ENCODE measurements at places on chromosomes 3 and 15. TPM values are rescaled to one million over a fixed set of nuclear protein-coding genes. Genes with fewer than 3 reads are reported as not detected.

- H3K4me1 ChIP-seq: no peaks in the 10 kb centered on the region
- no peak overlapping the region for H3K4me3 ChIP-seq
- DNase-seq: no peak
- no peaks in the 10 kb centered on the region for H3K27me3 ChIP-seq
- H3K36me3 ChIP-seq: no peaks in the 10 kb centered on the region
These were observed 19.2 kb upstream of the SMAD6 start for GRCh38 chr15:66682865-66683264.

The SLC22A14 gene
- not detected for polyA plus RNA-seq

- H3K27ac ChIP-seq: no peak overlapping the region
- no peaks in the 10 kb centered on the region for H3K4me1 ChIP-seq
- no peak overlapping the region for H3K4me3 ChIP-seq
These were observed 193.2 kb upstream of the ZNF385D start for GRCh38 chr3:21944251-21944650.

The ATOSA gene
- polyA plus RNA-seq: 13.5 TPM

GRCh38 chr15:66253418-66254088 lies at the start of gene MEGF11:
Gene MEGF11, minus strand, starts transcription at chr15:66253750. Its CDS starts 125,347 bp downstream, at chr15:66128403.
- no peak within 1 kb of the TSS for H3K27ac ChIP-seq
- H3K4me1 ChIP-seq: peaks cover 34% of the 10 kb centered on the region

GRCh38 chr3:42873221-42873982 lies 2.3 kb downstream of the CYP8B1 start:
- no peaks in the 10 kb centered on the region for H3K4me1 ChIP-seq
- no peak for DNase-seq
- no peak overlapping the region for H3K4me3 ChIP-seq
- H3K36me3 ChIP-seq: no peaks in the 10 kb centered on the region

The DISP2 gene
- 0.10 TPM for polyA plus RNA-seq

- no peaks in the 10 kb centered on the region for H3K36me3 ChIP-seq
- DNase-seq: no peak
- no peak overlapping the region for H3K4me3 ChIP-seq
- no peak overlapping the region for H3K27ac ChIP-seq
These were observed 68.7 kb upstream of the ACP3 start for GRCh38 chr3:132248490-132248889.

The FOXB1 gene
- polyA plus RNA-seq: 0.67 TPM

- H3K4me1 ChIP-seq: peaks cover 39% of the 10 kb centered on the region
- peaks cover 84% of the 10 kb centered on the region for H3K36me3 ChIP-seq
- DNase-seq: no peak
- peak overlapping the region; percentile 72 for H3K27ac ChIP-seq
These were observed 601.2 kb downstream of the FOXP1 start for GRCh38 chr3:70982284-70982683.

- H3K4me1 ChIP-seq: peaks cover 21% of the 10 kb centered on the region
- no peaks in the 10 kb centered on the region for H3K36me3 ChIP-seq
- no peak overlapping the region for H3K27ac ChIP-seq
- no peak overlapping the region for H3K4me3 ChIP-seq
These were observed 256.6 kb upstream of the TPRG1 start for GRCh38 chr3:188915127-188915526.

DNA sequence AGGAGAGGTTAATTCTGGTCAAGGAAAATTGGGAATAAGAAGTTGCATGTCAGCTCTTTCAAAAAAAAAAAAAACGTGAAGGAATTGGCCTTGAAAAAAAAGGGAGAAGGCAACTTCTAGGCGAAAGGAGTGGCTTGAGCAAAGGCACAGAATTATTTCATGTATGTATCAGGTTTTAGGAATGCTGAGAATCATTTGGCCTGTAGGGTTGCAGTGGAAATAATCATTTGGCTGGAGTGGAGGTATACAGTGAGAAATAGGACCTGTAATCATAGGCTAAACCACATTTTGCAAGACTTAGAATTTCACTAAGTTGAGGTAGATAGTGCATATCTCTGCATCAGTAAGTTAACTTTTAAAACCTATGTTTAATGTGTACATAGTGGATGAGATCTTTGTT lies 54.9 kb downstream of the EPHA6 start:
- H3K27ac ChIP-seq: no peak overlapping the region
- no peak for DNase-seq
- no peaks in the 10 kb centered on the region for H3K27me3 ChIP-seq

- H3K27ac ChIP-seq: no peak overlapping the region
- no peaks in the 10 kb centered on the region for H3K36me3 ChIP-seq
These were observed 35.2 kb downstream of the SRPRB start for GRCh38 chr3:133840767-133841166.

GRCh38 chr15:74024687-74025086 lies 30.2 kb downstream of the PML start:
- no peaks in the 10 kb centered on the region for H3K4me1 ChIP-seq
- H3K27me3 ChIP-seq: no peaks in the 10 kb centered on the region
- no peak overlapping the region for H3K27ac ChIP-seq
- no peak for DNase-seq
- H3K4me3 ChIP-seq: no peak overlapping the region
- peaks cover 75% of the 10 kb centered on the region for H3K36me3 ChIP-seq

DNA sequence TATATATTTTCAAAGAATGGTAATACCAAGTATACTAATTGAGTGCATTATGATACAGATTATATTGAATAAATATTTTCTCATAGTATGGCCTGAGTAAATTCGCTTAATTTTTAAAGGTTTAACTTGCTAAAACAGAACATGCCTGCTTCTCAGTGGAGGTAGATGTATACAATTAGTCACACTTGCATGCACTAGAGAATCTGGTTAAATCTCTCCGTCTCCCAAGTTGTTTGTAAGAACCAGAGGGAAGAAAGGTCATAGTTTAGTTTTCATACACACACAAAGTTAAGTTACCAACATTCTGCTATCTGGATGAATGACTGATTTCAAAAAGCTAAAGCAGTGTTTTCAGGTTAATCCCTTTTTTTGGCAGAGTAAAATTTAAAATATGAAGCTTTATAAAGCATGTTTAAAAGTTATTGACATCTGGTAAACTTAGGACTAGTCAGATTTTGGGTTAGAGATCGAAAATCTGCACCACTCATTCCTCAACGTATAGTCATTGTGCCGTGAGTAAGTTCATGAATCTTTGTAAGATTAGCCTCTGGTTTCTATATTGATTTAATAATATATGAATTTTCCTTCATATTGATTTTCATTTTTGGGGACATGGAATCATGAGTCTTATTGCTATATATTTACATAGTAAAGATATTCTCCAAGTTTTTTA lies 117.6 kb upstream of the SAMMSON start:
- H3K36me3 ChIP-seq: no peaks in the 10 kb centered on the region
- H3K27me3 ChIP-seq: no peaks in the 10 kb centered on the region
- DNase-seq: no peak
- no peaks in the 10 kb centered on the region for H3K4me1 ChIP-seq

The RAB7A gene
- 193 TPM for polyA plus RNA-seq

DNA sequence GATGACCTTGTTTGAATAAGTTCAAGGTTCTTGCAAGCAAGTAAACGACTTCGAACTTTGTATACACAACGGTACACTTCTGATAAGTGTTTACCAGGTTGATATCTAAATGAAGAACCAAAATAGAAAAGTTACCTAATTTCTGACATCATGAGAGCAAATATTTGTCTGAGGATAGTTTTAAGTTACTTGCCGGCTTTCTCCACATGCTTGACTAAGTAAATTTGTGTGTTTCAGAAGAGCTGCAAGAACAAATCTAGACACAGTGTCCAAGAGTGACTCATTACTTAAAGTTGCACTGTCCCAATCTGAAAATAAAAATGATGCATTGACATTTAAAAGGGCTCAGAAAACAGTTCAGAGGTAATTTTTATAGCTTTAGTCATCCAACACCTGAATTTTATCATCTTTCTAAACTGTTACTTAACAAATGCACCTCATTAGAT lies 115.1 kb downstream of the HERC1 start:
- H3K4me1 ChIP-seq: no peaks in the 10 kb centered on the region
- no peaks in the 10 kb centered on the region for H3K27me3 ChIP-seq
- DNase-seq: no peak
- no peak overlapping the region for H3K4me3 ChIP-seq

- no peaks in the 10 kb centered on the region for H3K36me3 ChIP-seq
- peaks cover 7% of the 10 kb centered on the region for H3K27me3 ChIP-seq
- no peak overlapping the region for H3K27ac ChIP-seq
- no peak overlapping the region for H3K4me3 ChIP-seq
- no peaks in the 10 kb centered on the region for H3K4me1 ChIP-seq
- DNase-seq: no peak
These were observed 132.7 kb upstream of the RGMA start for GRCh38 chr15:93221759-93222158.

DNA sequence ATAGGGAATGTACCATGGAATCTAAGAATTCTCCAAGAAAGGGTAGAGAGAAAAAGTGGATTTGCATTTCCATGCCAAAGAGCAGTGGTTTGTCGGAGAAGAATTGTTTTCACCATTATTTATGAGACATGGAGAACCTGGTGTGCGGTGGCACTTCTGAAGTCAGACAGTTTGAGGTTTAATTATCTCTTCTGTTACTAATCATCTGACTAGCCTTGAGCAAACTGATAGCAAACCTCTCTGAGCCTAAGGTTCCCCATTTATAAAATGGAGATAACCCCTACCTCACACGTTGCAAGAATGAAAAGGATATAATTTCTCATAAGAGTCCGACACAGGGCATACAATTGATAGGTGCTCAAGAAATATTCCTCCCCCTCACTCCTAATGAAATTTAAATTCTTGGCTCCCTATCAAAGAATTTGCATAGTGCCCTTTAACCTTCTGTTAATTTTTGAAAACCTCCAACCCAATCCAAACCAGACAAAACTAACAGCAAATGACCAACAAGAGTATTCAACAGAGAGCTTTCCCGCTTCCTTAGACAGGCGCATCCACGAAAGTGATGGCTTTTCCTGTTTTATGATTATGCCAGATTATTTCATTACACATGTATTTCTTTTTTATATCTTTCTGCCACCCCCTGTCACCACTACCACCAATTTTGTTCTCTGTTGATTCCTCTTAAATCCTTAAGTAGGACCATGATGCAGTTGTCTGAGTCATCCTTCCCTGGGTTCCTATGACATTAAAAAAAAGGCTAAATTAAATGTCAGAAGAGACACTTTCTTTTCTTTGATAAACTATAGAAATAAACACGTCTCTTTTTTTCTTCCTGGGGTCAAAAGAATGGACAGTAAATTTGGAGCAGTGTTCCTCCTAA lies 28.5 kb downstream of the TMEM212 start:
- H3K4me3 ChIP-seq: no peak overlapping the region
- no peaks in the 10 kb centered on the region for H3K4me1 ChIP-seq
- no peak for DNase-seq
- H3K27ac ChIP-seq: no peak overlapping the region
- H3K27me3 ChIP-seq: peaks cover 7% of the 10 kb centered on the region
- H3K36me3 ChIP-seq: no peaks in the 10 kb centered on the region

The TMEM108 gene
- polyA plus RNA-seq: not detected

- no peak overlapping the region for H3K4me3 ChIP-seq
- H3K4me1 ChIP-seq: no peaks in the 10 kb centered on the region
- DNase-seq: peak; percentile 27
- no peaks in the 10 kb centered on the region for H3K36me3 ChIP-seq
These were observed 13.7 kb upstream of the PARP6 start for GRCh38 chr15:72285927-72286516.

The CCR1 gene
- 0.33 TPM for polyA plus RNA-seq

- DNase-seq: peak; percentile 11
- H3K27me3 ChIP-seq: no peaks in the 10 kb centered on the region
- no peak overlapping the region for H3K27ac ChIP-seq
- peaks cover 10% of the 10 kb centered on the region for H3K4me1 ChIP-seq
- no peak overlapping the region for H3K4me3 ChIP-seq
- H3K36me3 ChIP-seq: no peaks in the 10 kb centered on the region
These were observed 55.9 kb upstream of the PLCL2 start for GRCh38 chr3:16828815-16829214.

DNA sequence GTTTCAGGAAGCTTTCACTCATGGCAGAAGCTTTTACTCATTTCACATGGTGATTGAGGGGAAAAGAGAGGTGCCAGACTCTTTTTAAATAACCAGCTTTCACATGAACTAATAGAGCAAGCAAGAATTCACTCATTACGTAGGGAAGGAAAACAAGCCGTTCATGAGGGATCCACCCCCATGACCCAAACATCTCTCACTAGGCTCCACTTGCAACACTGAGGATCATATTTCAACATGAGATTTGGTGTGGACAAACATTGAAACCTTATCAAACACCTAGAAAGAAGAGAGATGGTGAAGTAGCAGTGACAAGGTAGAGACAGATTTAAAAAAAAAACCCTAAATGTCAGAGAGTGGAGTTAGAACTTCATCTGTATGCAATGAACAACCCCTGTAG lies 408.6 kb upstream of the PDZRN3 start:
- H3K4me3 ChIP-seq: no peak overlapping the region
- H3K27ac ChIP-seq: no peak overlapping the region
- no peak for DNase-seq
- no peaks in the 10 kb centered on the region for H3K4me1 ChIP-seq
- no peaks in the 10 kb centered on the region for H3K36me3 ChIP-seq

DNA sequence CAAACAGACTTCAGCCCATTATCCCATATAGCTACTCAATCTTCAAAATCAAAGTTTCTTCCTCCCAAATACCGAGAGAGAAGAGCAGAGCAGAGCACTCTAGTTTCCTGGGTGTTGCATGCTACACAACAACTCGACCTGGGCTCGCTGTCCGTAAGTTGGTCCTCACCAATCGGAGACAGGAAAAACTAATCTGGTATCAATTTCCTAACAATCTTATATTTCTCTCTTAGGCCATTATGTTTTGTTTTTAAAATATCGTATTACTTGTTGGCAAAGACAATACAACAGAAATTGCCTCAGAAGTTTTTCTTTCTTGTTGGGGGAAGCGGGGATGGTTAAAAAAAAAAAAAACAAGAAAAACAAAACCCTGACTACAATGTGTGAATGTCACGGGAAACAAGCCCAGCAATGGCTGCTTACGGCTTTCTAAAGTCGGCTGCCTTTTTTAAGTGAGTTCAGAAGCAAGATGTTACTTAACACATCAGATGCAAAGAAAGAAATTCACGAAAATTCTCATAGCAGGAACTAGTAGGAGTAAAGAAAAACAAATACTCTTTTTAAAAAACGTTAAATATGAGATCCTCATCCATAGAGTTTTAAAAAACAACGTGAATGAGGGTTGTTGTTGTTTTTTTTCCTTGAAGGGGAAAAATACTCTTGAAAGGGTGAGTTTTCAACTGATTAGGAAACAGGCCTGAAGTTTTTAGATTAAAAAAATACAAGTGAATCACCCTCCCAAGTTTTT lies 1.9 kb downstream of the VGLL4 start:
- peak overlapping the region; percentile 97 for H3K4me3 ChIP-seq
- H3K4me1 ChIP-seq: peaks cover 27% of the 10 kb centered on the region
- H3K27me3 ChIP-seq: no peaks in the 10 kb centered on the region
- H3K36me3 ChIP-seq: no peaks in the 10 kb centered on the region
- H3K27ac ChIP-seq: peak overlapping the region; percentile 76
